Immature natural killer cell (primary cell): ENCODE measurements at places on chromosomes 6 and 20.
A peak's percentile ranks its signal among the peaks of the same experiment; 100 is the strongest.

- no peaks in the 10 kb centered on the region for H3K36me3 ChIP-seq
- H3K4me1 ChIP-seq, result peaks cover 40% of the 10 kb centered on the region
- no peak overlapping the region for H3K4me3 ChIP-seq
- no peaks in the 10 kb centered on the region for H3K27me3 ChIP-seq
- peak; percentile 73 for DNase-seq
Observed at GRCh38 chr6:37210313-37210968, 40.5 kb downstream of the PIM1 start.

DNA sequence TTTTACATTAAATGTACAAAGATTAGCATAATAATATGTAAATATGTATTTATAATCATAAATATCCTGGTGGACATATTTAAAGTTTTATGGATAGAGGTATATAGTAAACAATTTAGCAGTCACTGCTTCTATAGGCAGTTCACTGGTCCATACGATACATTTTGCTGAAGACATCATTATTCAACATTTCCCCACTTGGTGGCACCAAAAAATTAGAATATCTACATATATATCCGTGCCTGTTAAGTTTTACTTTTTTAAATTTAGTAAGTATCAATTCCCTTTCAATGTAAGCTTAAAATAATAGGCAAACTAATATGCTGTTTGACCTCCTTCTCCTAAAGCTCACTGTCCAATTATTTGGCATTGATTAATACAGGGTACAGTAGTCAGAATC, 64.2 kb downstream of the LMBRD1 start:
- no peaks in the 10 kb centered on the region for H3K4me1 ChIP-seq
- no peaks in the 10 kb centered on the region for H3K36me3 ChIP-seq
- no peak for DNase-seq
- no peak overlapping the region for H3K4me3 ChIP-seq
- no peaks in the 10 kb centered on the region for H3K27me3 ChIP-seq

DNA sequence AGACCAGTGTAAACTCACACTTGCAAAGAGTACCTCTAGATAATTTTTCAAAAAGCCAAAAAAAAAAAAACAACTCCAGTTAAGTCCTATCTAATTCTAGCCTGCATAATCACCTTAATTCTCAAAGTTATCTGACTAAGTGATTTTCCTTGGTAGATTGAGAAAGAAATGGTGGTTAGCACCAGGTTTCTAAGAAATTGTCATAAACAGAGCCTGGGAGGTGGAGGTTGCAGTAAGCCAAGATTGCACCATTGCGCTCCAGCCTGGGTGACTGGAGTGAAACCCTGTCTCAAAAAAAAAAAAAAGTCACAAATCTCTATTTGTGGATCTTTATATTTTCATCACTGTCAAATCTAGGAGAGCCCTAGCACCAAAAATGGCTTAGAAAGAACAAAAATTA, 8.9 kb downstream of the FBXO5 start:
- no peak overlapping the region for H3K27ac ChIP-seq
- DNase-seq, result no peak
- H3K36me3 ChIP-seq, result peaks cover 39% of the 10 kb centered on the region
- H3K27me3 ChIP-seq, result no peaks in the 10 kb centered on the region
- H3K4me3 ChIP-seq, result no peak overlapping the region

- H3K27me3 ChIP-seq, result no peaks in the 10 kb centered on the region
- no peak overlapping the region for H3K4me3 ChIP-seq
- DNase-seq, result no peak
- H3K4me1 ChIP-seq, result peaks cover 2% of the 10 kb centered on the region
Observed at GRCh38 chr6:20441236-20441635, 39.6 kb downstream of the E2F3 start.

GRCh38 chr6:139277161-139277560, 14.6 kb downstream of the TXLNB start:
- no peaks in the 10 kb centered on the region for H3K36me3 ChIP-seq
- no peak overlapping the region for H3K27ac ChIP-seq
- H3K4me1 ChIP-seq, result peaks cover 27% of the 10 kb centered on the region
- DNase-seq, result no peak
- no peak overlapping the region for H3K4me3 ChIP-seq
- no peaks in the 10 kb centered on the region for H3K27me3 ChIP-seq

GRCh38 chr6:168333039-168333438, 13.5 kb upstream of the DACT2 start:
- peaks cover 22% of the 10 kb centered on the region for H3K4me1 ChIP-seq
- DNase-seq, result no peak
- no peak overlapping the region for H3K4me3 ChIP-seq
- H3K36me3 ChIP-seq, result no peaks in the 10 kb centered on the region

GRCh38 chr6:22392711-22393110, 95.9 kb upstream of the PRL start:
- H3K4me1 ChIP-seq, result no peaks in the 10 kb centered on the region
- no peaks in the 10 kb centered on the region for H3K27me3 ChIP-seq
- H3K36me3 ChIP-seq, result no peaks in the 10 kb centered on the region
- no peak for DNase-seq
- H3K27ac ChIP-seq, result no peak overlapping the region
- H3K4me3 ChIP-seq, result no peak overlapping the region
